ENCODE measurements at places on chromosomes 7 and 10.

- no peak for DNase-seq
Measured at GRCh38 chr7:26043801-26044200, 108.2 kb upstream of the NFE2L3 start.

DNA sequence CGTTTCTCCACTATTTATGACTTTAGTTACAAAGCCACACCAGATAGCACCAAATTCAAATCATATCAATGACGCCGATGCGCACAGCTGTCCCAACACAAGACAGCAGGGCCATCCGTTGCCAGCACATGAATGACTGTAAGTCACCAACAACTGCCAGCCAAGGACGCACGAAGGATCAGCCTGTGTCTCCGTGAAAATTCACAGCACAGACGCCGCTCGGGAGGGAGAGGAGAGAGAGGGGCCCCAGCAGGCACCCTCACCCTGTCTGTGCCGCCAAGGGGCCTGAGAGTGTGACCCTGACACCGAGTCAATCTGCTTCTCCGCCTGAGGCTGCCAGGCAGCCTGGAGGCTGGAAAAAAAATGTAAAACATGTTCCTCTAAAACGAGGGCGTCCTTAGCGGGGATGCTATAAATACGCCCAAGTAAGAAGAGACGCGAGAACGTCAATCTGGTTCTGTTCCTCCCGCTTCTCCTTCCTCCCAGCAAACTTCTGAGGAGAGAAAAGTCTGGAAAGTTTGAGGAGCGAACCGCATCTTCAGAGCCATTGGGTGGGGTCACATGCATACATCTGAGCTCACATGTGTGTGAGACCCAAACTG is 111.2 kb downstream of the PTPRN2 start:
- DNase-seq = no peak

GRCh38 chr7:122412883-122413282 is 108.3 kb upstream of the FEZF1 start:
- no peak for DNase-seq

GRCh38 chr7:42269161-42269560 is 32.2 kb upstream of the GLI3 start:
- DNase-seq = no peak

- no peak for DNase-seq
Measured at GRCh38 chr7:158959954-158960353, 103.6 kb downstream of the DYNC2I1 start.

DNA sequence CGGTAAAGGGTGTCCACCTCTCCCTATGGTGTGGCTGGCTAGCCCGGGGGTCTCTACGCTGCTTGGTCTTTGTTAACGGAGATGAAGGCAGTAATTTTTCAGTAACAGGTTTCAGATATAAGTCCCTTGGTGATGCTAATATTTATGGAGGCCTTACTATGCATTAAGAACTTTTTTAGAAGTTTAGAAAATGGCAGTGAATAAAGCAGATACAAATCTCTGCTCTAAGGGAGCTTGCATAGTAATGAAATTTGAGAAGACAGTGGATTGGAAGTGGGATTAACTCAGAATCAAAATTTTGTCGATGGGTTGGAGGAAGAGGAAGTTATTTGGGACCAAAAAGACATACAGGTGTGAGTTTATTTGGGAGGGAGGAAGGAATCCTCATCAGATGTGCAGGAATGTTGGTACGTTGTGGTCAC is 445 bp downstream of the SSBP1 start:
- DNase-seq = no peak

DNA sequence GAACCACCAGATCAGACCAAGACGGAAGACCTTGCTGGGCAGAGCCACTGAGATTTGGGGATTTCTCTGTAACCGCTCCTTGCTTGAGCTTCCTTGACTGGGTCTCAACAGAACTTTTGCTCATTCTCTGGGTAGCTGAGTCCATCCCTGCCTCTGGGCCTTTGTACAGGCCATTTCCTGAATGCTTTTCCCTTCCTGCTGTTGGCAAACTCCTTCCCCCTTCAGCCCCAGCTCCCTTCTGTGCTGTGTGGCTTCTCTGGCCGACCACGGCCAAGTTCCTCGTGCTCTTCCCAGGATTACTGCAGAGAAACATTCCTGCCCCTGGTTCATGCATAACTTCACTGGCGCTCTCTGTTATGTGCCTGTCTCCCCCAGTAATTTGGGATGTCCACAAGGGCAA is 150.5 kb upstream of the GPR26 start:
- DNase-seq = no peak

- DNase-seq = no peak
Measured at GRCh38 chr7:136045181-136045580, 68.0 kb upstream of the MTPN start.

DNA sequence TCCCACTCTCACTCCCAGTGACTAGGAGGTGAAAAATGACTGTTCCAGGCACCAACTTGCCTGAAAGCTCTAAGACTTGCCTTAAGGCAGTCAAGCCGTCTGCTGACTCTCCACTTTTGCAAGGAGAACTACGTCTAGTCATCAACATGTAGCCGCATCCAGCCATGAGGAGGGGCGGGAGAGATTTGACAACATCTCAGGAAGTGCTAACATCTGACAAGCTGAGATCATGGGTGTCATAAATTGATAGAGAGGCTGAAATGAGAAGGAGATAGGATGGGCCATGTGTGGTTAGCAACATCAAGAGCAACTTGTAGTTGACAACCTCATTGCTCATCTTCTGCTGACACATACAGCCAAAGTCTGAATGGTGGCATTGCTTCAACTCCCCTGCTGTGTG is 9.0 kb upstream of the TBXAS1 start:
- DNase-seq = no peak

- no peak for DNase-seq
Measured at GRCh38 chr10:88293073-88293472, 290.0 kb downstream of the RNLS start.

Measured in activated naive CD4-positive, alpha-beta T cell (primary cell).